ENCODE measurements at places on chromosomes 2 and 18. TPM values are rescaled to one million over a fixed set of nuclear protein-coding genes. Genes with fewer than 3 reads are reported as not detected.

The SPP2 gene
- not detected for total RNA-seq

The DLGAP1 gene
- 13.4 TPM for total RNA-seq

The SPATA3 gene
- total RNA-seq = not detected

The CENPA gene
- total RNA-seq = not detected

The HMSD gene
- not detected for total RNA-seq

The DOK6 gene
- total RNA-seq = 2.8 TPM

The DCDC2C gene
- not detected for total RNA-seq

The SLC35F5 gene
- 59.8 TPM for total RNA-seq

The AUP1 gene
- 87.4 TPM for total RNA-seq

The BOLL gene
- total RNA-seq = not detected

GRCh38 chr2:128275498-128276045, 43.1 kb downstream of the HS6ST1 start:
- H3K4me1 ChIP-seq = peaks cover 3% of the 10 kb centered on the region
- H3K4me3 ChIP-seq = no peak overlapping the region
- H3K36me3 ChIP-seq = no peaks in the 10 kb centered on the region
- no peaks in the 10 kb centered on the region for H3K27me3 ChIP-seq
- no peak overlapping the region for H3K27ac ChIP-seq

- DNase-seq = peak; percentile 69
- no peaks in the 10 kb centered on the region for H3K27me3 ChIP-seq
- peaks cover 7% of the 10 kb centered on the region for H3K4me1 ChIP-seq
- no peak overlapping the region for H3K4me3 ChIP-seq
- H3K27ac ChIP-seq = peak overlapping the region; percentile 54
- no peaks in the 10 kb centered on the region for H3K36me3 ChIP-seq
These were observed 167.7 kb downstream of the PLCL1 start for GRCh38 chr2:197972061-197972460.

DNA sequence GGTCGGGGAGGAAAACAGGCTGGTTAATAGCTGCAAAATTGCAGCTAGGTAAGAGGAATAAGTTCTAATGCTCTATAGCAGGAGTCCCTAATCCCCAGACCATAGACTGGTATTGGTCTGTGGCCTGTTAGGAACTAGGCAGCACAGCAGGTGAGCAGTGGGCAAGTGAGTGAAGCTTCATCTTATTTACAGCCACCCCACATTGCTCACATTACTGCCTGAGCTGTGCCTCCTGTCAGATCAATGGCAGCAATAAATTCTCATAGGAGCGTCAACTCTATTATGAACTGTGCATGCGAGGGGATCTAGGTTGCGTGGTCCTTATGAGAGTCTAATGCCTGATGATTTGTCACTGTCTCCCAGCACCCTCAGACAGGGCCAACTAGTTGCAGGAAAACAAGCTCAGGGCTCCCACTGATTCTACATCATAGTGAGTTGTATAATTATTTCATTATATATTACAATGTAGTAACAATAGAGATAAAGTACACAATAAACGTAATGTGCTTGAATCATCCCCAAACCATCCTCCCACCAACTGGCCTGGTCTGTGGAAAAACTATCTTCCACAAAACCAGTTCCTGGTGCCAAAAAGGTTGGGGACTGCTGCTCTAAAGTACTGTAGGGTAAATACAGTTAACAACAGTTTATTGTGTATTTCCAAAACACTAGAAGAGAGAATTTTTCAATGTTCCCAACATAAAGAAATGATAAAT, 91.7 kb upstream of the TFCP2L1 start:
- H3K27ac ChIP-seq = no peak overlapping the region
- H3K4me1 ChIP-seq = no peaks in the 10 kb centered on the region
- no peaks in the 10 kb centered on the region for H3K27me3 ChIP-seq
- H3K4me3 ChIP-seq = no peak overlapping the region
- DNase-seq = no peak

DNA sequence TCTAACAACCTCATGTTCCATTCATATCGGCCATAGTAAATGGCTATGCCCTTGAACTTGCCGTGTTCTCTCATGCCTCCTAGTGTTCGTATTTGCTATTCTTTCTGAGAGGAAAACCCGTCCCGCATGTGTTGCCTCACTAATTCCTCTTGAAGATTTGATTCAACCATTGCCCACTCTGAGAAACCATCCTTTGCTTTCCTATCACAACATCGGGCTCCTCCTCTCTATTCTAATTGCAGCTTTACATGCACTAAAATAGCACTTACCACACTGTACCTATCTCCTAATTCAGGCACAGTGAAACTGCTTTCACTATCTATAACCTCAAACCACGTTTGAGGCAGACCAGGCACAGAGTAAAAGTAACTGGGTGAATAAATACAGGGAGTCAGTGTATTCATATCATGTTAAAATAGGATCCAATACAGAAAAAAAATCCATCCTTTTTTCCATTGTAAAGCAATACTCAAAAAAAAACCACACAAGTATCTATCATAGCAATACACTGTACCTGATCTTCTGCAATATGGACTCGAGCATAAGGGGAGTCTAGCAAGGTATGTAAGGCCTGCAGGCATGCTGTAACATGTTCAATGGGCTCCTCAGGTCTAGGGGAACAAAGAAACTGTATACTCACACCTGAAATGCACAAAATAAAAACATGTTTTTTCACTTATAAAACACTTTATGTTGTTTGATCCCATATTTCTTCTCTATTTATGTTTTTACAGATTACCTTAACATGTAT, 39.0 kb upstream of the STRN start:
- H3K4me3 ChIP-seq = no peak overlapping the region
- no peaks in the 10 kb centered on the region for H3K4me1 ChIP-seq
- no peak for DNase-seq
- H3K36me3 ChIP-seq = no peaks in the 10 kb centered on the region
- H3K27me3 ChIP-seq = no peaks in the 10 kb centered on the region
- H3K27ac ChIP-seq = no peak overlapping the region

DNA sequence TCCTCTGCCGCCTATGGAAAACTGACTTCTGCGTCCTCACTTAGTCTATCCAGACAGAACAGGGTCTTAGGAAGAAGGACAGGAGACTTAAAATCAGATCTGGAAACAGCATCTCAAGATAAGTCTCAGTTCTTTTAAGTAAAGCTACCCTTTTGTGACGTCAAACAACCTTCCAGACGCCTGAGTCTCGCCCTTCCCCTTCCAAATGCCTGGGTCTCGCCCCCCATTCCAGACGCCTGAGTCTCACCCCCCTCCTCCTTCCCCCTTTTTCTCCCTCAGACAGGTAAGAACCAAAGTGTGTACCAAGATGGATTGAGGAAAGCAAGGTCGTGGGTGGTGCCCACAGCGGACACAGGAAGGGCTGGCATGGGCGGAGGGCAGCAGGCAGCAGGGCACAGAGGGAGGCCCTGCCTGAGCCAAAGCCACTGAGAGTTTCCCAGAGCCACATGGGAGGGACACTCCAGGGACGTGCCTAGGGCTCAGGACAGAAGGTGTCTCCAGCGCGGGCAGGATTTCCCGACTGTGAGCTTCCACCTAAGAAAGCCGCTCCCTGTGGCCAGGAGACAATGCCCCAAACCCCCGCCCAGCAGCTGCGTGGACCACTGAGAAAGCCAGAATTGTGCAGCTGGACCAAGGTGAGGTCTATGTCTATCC, 51.3 kb downstream of the ANKMY1 start:
- H3K4me1 ChIP-seq = no peaks in the 10 kb centered on the region
- DNase-seq = no peak
- H3K27ac ChIP-seq = no peak overlapping the region
- no peaks in the 10 kb centered on the region for H3K27me3 ChIP-seq

- H3K27me3 ChIP-seq = no peaks in the 10 kb centered on the region
- DNase-seq = no peak
- H3K36me3 ChIP-seq = no peaks in the 10 kb centered on the region
- H3K4me1 ChIP-seq = peaks cover 1% of the 10 kb centered on the region
- no peak overlapping the region for H3K4me3 ChIP-seq
- no peak overlapping the region for H3K27ac ChIP-seq
These were observed 159.8 kb upstream of the CCDC68 start for GRCh38 chr18:55119016-55119415.

DNA sequence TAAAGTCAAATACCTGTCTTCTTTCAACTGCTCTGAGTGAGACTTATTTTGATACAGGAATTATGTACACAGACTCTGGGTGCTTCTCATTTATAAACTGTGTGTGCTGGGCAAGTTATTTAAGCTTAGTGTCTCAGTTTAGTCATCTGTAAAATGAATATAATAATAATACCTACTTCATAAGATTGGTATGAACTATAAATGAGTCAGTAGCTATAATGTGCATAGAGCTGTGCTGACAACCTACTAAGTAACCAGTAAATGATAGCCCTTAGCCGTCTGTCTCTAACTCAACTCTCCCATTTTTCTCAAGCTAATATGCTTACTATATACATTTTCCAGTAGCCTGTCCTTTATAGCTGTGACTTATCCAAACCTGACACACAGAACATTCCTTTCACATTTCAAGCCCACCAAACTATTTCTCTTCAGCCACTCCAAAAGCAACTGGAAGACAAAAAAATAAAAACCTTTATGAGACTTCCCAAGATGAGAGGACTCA, 319.8 kb downstream of the ETAA1 start:
- no peaks in the 10 kb centered on the region for H3K36me3 ChIP-seq
- no peak overlapping the region for H3K4me3 ChIP-seq
- H3K27me3 ChIP-seq = no peaks in the 10 kb centered on the region
- H3K4me1 ChIP-seq = no peaks in the 10 kb centered on the region
- DNase-seq = no peak

GRCh38 chr2:6855860-6856547, 9.7 kb downstream of the CMPK2 start:
- DNase-seq = no peak
- H3K4me1 ChIP-seq = no peaks in the 10 kb centered on the region
- no peaks in the 10 kb centered on the region for H3K27me3 ChIP-seq
- no peak overlapping the region for H3K27ac ChIP-seq
- H3K36me3 ChIP-seq = no peaks in the 10 kb centered on the region

DNA sequence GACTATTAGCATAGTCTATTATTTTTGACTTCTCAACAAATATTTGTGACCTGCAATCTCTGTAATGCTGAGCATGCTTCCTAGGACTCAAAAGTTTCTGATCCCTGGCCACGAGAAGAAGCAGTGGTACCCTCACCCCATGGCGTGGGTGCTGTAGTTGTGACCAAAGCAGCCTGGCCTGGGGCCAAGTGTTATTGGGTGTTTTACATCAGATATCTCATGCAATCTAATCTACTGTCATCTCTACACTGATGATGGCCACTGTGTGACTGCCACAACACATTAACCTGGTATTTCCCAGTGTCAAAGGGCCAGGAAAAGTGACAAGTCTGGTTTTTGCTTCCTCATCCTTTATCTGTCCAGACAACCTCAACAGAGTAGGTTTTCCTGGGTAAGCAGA, 80.8 kb upstream of the WIPF1 start:
- H3K36me3 ChIP-seq = no peaks in the 10 kb centered on the region
- no peak for DNase-seq
- H3K4me3 ChIP-seq = no peak overlapping the region
- H3K27ac ChIP-seq = no peak overlapping the region

- no peaks in the 10 kb centered on the region for H3K27me3 ChIP-seq
- peak overlapping the region; percentile 96 for H3K4me3 ChIP-seq
- peaks cover 6% of the 10 kb centered on the region for H3K4me1 ChIP-seq
These were observed 1.2 kb upstream of the SMCHD1 start for GRCh38 chr18:2654169-2654927.

DNA sequence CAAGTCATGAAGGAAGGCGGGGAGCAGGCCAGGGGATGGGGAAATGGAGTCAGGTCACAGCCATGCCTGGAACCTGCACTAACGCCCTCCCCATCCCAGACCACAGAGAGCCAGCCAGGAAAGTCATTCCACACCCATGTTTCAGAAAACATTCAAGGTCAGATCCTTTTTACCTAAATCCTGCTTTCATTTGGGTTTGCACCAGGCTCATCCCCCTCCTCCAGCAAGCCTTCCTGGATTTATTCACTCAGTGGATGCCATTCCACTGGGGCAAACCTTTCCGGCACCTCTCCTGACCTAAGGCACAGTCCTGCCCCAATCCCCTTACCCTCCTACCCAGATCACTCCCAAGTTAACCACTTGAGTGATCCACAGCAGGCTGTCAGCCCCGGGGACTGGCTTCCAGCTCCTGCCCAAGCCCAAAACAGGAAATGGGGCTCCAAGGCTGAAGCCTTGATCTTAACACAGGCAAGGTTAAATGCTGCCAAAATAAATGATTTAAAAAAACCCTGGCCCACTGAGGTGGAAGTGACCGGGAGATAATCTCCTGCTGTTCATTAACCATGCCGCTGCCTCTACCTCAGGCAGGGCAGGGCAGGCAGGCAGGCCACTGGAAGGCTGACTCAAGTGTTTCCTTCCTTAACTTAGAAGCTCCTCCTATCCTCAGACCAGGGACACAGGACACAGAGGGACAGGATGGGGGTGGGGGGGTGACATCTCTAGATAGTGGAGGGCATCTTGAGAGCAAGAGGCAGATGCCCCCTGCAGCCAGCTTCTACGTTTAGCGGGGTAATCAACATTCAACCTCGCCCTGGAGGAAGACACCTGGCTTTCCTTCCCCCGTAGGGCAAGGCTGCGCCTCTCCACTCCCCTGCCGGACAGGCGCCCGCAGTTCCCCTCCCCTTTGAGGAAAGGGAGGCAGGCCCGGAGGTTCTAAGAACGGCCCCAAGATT, 1.4 kb downstream of the RAB11FIP5 start:
- peak; percentile 51 for DNase-seq
- peaks cover 14% of the 10 kb centered on the region for H3K4me1 ChIP-seq
- H3K27me3 ChIP-seq = no peaks in the 10 kb centered on the region
- H3K4me3 ChIP-seq = peak overlapping the region; percentile 71

GRCh38 chr2:28449488-28450395, 46.1 kb upstream of the PLB1 start:
- H3K4me1 ChIP-seq = no peaks in the 10 kb centered on the region
- H3K27ac ChIP-seq = no peak overlapping the region
- no peak overlapping the region for H3K4me3 ChIP-seq
- H3K27me3 ChIP-seq = no peaks in the 10 kb centered on the region

GRCh38 chr2:68438455-68439303, 28.4 kb downstream of the FBXO48 start:
- H3K27ac ChIP-seq = no peak overlapping the region
- H3K36me3 ChIP-seq = no peaks in the 10 kb centered on the region
- H3K27me3 ChIP-seq = no peaks in the 10 kb centered on the region
- DNase-seq = no peak

DNA sequence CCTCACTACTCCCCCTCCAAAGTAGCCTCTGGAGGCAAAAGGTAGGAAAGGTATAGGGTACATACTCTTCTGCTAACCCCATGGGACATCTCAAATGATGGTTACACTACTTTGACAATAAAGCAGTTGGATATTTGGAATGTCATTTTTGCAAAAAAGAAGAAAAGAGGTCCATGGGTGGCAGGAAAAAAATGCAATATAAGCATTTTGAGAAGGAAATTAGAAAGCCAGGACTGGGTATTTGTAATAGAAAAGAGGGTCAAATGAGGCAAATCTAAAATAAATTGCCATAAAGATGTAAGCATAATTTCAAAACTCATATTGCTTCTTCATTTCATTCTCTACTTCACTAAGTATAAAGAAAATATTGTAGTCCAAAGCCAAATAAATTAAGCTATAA, 280.2 kb downstream of the NOL4 start:
- H3K4me3 ChIP-seq = no peak overlapping the region
- no peaks in the 10 kb centered on the region for H3K27me3 ChIP-seq
- no peaks in the 10 kb centered on the region for H3K4me1 ChIP-seq
- no peak for DNase-seq
- no peak overlapping the region for H3K27ac ChIP-seq
- H3K36me3 ChIP-seq = no peaks in the 10 kb centered on the region

- H3K27me3 ChIP-seq = no peaks in the 10 kb centered on the region
- H3K4me1 ChIP-seq = peaks cover 2% of the 10 kb centered on the region
- peak; percentile 72 for DNase-seq
- no peak overlapping the region for H3K4me3 ChIP-seq
- no peaks in the 10 kb centered on the region for H3K36me3 ChIP-seq
- no peak overlapping the region for H3K27ac ChIP-seq
These were observed 132.2 kb downstream of the DOCK10 start for GRCh38 chr2:224909885-224910573.
